Brain (organoid and tissue), 16 donors: ENCODE measurements at places on chromosomes 3 and 15.

- DNase-seq: peak; percentile 84
Observed at GRCh38 chr3:112136959-112137693, 4.1 kb upstream of the GCSAM start.

GRCh38 chr3:182979103-182979673 lies 1.1 kb downstream of the DCUN1D1 start:
- DNase-seq: no peak

DNA sequence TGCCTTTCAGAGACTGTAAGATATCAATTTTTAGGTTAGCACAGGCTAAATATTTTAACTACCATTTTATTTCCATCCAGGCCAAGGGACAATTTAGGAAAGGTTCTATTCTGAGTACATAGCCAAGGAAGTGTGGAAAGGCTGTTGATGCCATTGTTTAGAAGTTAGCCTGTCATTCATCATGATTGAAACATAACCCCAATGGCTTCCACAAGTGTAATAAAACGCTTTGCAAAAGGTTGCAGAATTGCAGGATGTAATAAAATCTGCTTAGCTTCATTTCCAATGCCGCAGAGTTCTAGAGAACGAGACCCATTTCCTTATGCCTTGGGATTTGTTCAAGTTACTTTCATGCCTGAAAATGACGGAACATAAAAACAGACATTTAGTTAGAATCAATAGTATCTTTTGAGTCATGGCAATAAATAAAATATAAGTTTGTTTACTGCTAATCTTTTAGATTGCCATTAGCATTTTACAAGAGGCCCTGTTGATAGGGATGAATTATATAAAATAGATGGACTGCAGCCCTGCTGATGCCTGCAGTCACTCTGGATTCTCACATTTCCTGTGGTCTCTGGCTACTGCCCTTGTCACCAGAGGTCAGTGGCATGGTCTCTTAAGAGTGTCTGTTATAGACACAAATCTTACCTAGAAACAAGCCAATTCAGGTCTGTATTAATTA lies 678.2 kb upstream of the CFAP20DC start:
- no peak for DNase-seq

DNA sequence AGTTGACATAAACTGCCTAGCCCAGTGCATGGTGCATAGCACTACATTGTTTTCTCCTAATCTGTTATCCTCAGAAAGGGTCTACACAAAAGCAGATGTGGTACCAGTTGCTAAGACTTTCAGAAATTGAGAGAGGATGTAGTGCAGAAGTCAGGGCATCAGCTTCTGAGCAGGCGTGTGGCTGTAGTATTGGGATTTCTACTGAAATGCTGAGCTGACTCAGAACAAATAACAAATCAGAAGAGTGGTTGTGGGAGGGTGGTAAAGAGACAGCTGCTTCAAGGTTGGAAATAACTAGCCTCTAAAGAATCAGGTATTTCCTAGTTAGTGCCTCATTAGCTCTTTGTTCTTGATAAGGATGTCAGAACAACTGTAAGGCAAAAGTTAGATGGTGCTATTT lies 161.3 kb downstream of the AKAP13 start:
- no peak for DNase-seq

DNA sequence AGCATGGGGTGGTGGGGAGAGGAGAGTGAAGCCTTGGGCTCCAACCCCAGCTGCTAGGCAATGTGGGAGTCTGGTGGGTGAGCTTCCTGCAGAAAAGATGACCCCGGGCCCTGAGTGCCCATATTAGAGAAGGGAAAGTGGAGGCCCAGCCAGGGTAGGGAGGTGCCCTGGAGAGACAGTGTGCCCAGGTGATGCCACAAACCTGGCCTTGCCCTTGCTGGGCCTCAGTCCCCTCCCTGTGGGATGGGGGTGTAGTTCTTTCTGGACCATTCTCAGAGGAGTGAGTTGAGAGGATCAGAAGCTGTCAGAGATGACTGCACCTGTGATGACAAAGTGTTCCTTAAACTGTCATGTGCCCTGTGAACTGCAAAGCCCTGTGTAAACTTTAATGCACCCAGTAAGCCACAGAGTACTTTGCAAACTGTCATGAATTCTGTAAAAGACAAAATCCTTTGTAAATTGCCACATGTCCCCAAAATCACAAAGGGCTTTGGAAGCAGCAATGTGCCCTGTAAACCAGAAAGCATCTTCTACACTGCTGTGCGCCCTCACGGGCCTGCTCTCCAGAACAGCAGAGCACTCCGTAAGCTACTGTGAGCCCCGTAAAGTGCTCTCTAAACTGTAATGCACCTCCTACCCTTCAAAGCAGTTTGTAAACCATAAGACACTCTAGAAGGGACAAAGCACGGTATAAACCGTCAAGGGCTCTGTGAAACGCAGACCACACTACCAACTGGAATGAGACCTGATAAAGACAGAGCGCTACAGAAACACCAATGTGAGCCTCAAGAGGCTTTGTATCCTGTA lies 51.3 kb upstream of the FGD5 start:
- DNase-seq: no peak

GRCh38 chr15:38226608-38227266 lies 25.9 kb upstream of the SPRED1 start:
- peak; percentile 76 for DNase-seq

GRCh38 chr3:107833043-107833442 lies 257.8 kb downstream of the CD47 start:
- DNase-seq: no peak

DNA sequence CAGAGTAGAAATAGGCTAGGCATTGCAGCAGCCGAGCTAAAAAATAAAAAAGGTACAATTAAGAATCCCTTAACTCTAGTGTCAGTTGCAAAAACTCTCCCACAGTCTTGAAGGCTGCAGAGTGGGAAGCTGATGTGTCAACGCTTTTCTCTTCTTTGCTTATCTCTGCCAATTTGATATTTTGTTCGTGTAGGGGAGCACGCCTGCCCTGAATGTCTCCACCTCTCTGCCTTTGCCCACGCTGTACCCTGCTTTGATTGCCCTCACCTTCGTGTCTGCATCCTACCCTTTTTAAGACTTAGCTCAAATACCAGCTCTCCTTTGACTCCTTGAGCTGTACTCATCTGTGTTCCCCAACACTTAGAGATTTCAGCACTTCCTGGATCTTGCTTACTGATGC lies 155.4 kb upstream of the CADPS start:
- no peak for DNase-seq

GRCh38 chr15:90035840-90036230 lies 34.7 kb downstream of the ZNF710 start:
- no peak for DNase-seq

DNA sequence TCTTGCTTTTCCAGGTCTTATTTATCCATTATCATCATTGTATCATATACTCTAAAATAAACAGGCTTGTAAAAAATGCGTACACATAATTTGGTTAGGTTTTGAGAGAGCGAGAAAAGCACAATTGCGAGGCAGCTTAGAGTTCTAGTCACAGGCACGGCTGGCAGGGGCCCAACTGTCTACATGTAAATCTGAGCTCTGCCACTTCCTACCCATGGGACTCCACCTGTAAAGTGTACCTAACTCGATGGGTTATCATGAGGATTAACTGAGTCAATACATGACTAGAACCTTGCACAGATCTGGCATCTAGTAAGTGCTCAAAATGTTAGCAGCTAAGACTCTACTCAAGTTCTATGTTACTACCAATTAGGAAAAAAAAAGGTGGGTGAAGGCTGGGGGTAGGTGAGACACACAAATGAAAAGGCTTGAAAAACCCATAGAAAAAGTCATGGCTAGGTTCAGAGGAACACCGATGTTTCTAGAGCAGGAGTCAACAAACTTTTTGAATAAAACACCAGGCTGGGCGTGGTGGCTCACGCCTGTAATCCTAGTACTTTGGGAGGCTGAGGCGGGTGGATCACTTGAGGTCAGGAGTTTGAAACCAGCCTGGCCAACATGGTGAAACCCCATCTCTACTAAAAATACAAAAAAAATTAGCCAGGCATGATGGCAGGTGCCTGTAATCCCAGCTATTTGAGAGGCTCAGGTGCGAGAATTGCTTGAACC lies 36.2 kb downstream of the GLB1 start:
- no peak for DNase-seq

DNA sequence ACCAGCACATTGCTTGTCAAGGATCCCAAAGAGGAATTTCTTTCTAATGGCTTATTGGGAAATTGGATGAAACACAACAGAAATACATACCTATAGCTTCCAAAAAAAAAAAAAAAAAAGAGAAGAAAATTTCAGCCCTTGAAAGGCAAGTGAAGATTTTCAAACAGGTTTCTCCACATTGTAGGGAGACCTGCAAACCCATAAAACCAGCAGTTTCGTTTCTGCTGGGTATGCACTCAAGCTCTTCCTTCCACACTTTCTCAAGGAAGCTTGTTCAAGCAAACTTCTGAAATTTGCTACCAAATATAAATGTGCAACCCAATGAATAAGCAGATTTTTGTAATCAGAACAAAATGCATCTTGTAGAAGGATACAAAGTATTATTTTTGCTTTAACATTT lies 15.9 kb upstream of the SH3BP5 start:
- no peak for DNase-seq

DNA sequence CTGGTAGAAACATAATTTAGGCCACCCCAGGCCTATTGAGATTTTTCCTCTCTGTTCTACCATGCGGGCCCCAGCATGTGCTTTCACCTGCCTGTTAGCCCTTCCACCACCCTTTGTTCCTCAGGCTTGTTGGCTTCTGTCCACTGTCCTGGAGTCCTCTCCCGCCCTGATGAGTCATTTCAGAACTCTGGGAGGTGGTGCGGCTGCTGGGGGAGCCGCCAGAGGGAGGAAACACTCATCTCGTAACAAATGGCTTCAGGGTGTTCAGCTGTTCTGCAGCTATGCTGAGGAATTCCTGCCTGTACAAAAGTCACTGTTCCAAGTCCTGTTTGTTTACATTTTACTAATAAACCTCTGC lies 36.3 kb downstream of the LRTM1 start:
- no peak for DNase-seq

DNA sequence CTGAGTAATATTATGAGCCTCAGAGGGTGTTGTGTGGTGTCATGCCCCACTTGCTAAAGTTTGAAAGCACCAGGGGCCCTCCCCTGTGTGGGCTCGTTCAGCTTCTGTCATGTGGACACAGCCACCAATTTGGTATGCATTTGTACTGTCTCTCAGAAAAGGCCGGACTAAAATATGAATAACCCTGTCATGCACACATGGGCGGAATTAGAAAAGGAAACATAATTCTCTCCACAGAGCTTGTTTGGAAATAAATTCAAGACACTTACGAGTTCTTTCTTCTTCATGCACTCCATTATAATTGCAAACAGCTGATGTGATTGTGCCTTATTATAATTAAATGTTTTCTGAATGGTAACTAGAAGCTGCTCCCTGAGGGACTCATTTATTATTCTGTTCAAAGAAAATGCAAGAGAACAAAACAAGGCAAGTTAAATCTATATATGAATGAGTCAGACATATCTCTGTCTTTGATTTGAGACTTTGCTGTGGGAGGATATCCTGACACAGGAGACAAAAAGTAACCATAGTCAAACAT lies 39.1 kb downstream of the TRPM1 start:
- DNase-seq: peak; percentile 32

DNA sequence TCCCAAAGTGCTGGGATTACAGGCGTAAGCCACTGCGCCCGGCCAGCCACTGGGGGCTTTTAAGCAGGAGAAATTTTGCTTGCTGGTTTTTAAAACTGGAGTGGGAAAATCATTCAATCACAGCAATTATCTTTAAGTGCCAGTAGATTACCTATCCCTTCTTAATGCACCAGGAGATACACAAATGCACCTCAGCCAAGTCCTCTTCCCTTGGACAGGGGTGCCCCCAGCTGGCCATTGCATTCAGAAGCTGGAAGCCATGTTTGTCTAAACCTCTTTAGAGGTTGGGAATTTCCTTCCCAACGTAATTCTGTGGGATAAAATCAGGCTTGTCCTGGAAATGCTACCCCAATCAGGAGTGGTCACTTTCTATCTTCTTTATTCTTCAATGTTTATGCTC lies 26.6 kb downstream of the MIX23 start:
- peak; percentile 36 for DNase-seq

DNA sequence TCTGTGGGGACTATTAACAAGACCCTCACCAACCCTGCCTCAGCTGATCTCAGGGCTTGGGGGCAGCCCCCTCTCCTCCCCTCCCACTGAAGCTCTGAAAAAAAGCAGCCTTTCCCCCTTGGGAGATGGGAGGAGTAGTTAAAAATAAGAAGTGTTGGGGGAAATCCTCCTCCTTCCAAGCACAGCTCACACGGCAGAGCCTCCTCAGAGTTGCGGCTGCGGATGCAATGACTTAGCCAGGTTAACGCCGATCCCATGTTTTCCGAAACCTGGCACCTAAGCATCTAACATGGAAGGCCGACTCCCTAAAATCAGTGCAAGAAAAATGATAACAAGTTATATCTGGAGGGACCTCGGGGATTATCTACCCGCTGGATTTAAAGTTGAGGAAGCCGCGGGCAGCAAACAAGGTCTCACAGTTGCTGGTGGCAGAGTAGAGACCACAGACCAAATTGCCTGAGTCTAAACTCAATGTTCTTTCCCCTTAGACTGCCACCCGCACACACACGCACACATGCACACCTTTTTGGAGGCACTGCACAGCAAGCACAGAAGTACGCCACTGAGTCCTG lies 1.1 kb upstream of the TPM1 start:
- no peak for DNase-seq

DNA sequence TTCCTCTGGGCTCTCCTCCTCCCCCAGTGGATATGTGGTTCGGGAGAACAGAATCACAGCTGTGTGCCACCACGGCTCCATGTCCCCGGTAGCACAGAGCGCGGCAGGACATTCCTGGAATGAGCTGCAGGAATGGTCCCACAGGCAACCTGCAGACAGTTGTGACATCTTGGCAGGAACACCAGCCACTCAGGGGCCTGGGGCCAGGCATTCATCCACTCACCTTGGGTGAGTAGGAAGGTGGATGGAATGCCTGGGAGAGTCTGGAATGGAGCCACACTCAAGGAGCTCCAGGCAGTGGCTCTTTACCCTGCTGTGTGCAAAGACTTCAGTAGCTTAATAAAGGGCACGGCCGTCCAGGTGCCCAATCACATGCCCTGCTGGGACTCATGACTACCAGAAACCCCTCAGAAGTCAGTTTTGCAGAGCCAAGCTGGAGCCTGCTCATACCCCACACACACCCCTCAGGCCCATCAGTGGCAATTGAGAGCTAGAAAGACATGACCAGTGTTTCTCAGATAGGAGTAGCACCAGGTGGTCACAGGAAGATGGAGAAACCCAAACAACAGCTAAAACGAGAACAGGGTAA lies 117.3 kb upstream of the PRR20G start:
- no peak for DNase-seq

DNA sequence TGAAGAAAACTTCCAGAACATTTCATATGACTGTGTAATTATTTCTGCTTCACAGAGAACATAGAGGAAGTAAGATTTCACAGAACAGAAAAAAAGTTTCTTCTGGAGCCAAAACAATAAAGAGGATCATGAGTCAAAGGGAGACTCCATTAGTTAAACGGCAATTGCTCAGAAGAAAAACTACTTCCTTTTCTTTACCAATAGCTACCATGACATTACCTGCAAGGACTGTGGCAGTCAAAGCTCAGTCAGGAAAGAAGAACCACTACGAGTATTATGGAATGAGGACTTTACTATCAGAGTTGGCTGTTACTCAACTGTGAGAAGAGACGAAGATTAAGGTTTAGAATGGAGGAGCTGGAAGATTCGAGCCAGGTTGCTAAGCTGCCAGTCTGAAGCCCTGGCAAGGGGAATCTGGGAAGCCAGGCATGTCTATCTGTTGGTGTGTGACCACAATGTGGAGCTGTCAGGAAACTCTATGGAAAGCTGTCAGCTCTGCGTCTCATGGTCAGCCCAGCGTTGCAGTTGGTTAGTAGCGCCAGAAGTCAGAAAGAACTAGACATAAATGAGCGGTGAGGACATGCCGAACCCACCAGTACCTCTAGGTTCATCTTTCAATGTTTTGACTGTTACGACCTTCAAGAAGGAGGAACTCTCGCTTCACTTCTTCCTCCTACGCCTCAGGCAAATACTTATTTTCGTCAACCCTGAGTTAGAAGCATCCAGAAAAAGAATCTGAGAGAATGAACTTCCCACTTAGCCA lies 604.3 kb downstream of the FGF12 start:
- no peak for DNase-seq
